ENCODE measurements at places on chromosomes 1 and 21.

GRCh38 chr1:90550626-90551406, 166.3 kb downstream of the BARHL2 start:
- peak; percentile 50 for DNase-seq

GRCh38 chr21:27647921-27648320, 681.0 kb upstream of the ADAMTS5 start:
- DNase-seq, result no peak

- DNase-seq, result no peak
These were observed at the start of gene C1QC for GRCh38 chr1:22643381-22643780. C1QC (plus strand) TSS chr1:22643633; CDS start chr1:22644024, 391 bp downstream.

DNA sequence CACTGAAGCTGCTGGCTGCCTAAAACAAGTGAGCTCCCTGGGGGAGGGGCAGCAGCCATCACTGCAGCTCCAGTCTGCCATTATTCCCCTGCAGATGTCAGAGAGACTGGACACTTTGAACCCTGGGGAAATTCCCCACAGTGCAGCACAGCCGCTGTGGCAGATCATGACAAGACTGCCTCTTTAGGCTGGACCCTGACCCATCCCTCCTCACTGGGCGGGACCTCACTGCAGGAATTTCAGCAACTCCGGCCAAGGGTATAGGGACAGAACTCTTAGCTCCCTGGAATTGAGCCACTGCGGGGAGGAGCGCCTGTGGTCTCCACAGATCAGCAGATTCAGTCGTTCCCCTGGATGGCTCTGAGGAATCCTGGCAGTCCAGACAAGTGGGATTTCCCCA, 964.6 kb downstream of the BRINP3 start:
- DNase-seq, result no peak

DNA sequence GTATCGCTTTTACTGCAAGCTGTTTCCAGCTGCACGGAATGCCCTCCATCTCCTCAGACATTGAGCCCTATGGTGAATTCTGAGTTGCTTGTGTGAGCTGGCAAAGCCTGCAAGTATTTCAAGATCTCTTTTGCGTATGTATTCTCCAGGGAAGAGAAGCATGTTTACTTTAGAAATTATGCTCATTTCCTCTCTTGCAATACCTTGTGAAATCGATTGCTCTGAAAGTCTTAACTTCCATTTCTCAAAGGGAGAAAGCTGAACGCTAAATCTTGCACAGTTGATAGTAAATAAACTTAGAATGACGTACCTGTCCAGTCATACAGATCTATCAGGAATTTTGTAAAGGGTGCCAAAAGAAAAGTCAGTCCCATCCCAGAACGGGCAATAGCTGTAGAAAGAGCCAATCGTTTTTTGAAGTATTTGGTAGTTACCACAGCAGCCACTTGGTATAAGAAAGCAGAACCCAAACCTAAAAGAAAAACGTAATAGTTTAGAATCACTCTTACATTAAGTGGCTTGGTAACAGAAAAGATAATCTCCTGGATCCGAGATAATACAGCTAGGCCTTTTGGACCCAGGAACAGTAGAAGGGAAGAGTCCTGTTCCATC, 10.0 kb downstream of the SLC16A4 start:
- DNase-seq, result no peak

GRCh38 chr21:35367553-35367952, 318.5 kb upstream of the RUNX1 start:
- DNase-seq, result no peak

DNA sequence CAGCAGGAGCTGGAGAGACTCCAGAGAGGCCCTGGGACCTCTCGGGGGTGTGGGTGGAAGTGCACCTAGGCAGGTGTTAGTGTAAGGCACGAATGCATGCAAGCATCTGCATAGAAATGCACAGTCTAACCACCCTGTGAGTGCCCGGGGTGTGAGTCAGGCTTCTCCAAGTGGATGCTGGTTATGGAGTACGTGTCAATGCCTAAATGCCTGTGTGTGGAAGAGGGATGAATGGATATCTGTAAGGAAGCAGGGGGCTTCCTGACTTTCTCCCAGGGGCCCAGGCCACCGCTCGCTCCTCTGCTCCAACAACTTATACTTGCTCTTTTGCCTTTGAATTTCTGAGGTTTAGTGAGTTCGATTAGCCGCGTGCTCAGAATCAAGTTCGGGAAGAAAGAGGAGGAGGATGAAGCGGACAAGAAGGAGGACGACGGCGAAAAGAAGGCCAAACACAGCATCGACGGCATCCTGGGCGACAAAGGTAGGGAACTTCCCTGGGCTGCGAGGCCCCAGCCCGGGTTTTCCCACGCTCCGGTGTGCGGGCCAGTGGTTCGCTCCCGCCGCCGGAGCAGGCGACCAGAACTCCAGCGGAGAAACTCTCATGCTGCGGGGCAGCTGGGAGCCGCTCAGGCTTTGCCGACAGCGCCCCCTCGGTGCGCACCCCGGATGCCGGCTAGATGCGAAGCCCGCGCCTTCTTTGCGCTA, 5.4 kb downstream of the PAX7 start:
- no peak for DNase-seq

Data from iPS-NIHi11 (cell line).